Pancreas (tissue), 10 donors: ENCODE measurements at places on chromosomes 7 and 10. TPM values are rescaled to one million over a fixed set of nuclear protein-coding genes. Genes with fewer than 3 reads are reported as not detected.

DNA sequence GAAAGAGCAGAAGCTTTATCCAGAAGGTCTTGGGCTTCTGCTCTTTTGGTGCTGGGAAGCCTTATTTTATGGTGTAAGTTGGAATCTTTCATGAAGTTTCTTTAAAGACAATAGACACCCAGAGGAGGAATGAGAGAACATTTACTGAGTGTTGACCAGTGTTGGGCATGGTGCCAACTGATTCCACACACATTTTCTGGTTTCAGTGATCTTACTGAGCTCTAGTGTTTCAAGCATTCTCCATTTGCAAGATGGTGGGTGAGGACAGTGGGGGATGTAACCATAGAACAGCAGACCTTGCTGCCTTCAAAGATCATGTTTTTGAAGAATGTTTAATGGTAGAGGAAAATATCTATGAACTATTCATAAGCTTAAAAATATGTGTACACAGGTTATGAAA lies 114.6 kb downstream of the LRMDA start:
- DNase-seq: no peak

DNA sequence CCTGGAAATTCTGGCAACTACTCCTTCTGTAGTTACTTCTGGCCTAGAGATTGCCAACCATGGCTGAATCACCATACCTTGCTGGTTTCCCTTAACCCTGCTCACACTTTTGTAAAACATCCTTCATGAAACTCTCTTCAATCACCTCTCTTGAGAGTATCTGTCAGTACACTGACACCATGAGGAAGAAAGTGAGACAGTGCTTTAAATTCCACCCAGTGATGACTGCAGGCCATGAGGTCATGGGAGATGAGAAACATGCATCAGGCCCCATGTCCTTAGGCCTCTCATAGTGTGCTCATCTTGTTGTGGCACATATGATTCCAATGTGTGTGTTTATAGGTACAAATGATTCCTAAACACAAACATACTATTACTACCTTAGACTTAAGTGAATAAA lies 24.6 kb upstream of the NAMPT start:
- DNase-seq: no peak

DNA sequence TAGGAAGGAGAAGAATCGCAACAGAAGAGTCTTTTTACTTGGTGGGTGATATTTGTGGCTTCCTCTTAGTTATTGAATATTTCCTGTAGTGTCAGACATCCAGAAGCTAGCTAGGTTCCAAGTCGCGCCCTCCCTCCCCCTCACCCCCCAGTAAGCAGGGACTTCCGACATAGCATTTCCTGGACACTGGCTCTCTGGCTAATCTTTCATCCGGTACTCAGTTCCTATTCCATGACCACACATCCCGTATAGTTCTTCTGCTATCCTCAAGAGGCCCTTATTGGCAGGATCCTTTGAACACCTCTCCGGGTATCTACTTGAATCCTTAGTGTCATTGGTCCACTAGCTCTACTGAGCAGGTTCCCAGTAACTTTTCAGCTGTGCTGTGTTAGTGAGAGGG lies 167.8 kb downstream of the HDAC9 start:
- no peak for DNase-seq

DNA sequence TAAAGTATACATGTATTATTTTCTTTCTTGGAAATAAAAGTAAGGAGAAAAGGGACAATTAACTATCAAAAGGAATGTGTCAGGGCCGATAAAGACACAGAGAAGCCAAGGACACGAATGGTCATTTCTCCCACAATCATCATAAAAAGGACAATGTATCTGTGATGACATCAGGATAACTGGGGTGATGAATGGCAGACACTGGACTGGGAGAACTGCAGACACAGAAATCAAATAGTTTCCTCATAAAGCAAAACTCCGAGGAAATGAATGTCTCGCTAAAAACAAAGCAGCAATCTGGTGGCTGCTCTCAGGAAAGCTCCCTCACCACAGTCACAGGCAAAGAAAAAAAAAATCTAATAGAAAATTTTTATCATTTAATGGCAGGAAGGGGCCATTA lies 69.3 kb upstream of the NPY start:
- no peak for DNase-seq

GRCh38 chr10:97590748-97591495 lies 1.4 kb downstream of the C10orf62 start:
- DNase-seq: no peak

- no peak for DNase-seq
These were observed 40.4 kb downstream of the TMEM270 start for GRCh38 chr7:73901231-73901822.

DNA sequence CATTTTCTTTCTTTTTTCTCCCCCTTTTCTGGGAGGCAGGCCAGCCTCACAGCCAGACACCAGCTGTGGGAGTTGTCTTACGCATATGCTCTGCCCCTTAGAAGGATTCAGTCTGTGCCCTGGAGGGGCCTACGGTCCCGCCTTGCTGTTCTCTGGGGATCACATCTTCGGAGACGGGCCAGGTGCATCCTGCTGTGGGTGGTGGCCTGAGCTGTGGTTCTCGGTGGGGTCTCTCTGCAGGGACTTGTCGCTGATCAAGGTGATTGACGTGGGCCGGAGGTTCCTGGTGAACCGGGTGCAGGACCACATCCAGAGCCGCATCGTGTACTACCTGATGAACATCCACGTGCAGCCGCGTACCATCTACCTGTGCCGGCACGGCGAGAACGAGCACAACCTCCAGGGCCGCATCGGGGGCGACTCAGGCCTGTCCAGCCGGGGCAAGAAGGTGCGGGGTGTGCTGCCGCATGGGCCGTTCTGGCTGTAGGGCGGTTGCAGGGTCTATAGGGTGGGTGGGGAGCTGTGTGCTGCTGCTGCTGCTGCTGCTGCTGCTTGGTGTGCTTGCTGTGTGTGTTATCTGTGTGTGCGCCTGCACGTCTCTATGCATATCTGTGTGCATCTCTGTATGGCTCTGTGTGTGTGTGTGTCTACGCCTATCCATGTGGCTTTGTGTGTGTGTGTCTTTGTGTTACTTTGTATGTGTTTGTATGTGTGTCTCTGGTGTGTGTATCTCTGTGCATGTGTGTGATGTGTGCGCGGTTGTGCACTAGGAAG lies 17.9 kb downstream of the PFKFB3 start:
- DNase-seq: peak; percentile 49

GRCh38 chr7:81903115-81903514 lies 133.3 kb upstream of the HGF start:
- DNase-seq: no peak

DNA sequence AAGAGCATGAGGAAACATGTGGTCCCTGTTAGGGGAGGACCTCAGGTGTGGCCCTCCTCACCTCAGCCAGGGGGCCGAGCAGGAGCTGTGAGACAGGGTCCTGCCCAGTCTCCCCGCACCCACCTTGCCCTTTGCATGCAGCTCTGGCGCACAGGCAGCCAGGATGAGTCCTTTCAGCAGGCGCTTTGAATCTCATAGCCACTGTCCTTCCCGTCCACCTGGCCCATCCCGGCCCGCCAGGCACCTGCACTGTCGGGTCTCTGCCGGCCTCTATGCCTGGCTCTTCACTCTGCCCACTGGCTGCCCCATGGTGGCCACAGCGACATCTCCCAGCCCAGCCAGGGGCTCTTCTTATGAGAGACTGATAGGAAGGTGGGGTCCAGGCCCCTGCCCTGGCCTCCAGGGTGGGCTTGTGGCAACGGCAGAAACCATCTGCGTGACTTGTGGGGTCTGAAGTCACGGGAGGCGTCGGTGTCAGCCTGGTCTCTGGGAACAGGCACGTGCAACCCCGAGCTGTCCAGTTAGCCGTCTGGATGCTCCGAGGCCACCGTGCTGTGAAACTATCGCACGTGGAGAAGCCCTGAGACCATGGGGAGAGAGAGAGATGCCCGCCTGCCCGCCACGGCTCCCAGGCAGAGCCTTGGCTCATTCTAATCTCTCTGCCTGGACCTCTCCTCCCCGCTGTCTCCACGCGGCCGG lies 37.4 kb downstream of the FOXL3 start:
- no peak for DNase-seq

DNA sequence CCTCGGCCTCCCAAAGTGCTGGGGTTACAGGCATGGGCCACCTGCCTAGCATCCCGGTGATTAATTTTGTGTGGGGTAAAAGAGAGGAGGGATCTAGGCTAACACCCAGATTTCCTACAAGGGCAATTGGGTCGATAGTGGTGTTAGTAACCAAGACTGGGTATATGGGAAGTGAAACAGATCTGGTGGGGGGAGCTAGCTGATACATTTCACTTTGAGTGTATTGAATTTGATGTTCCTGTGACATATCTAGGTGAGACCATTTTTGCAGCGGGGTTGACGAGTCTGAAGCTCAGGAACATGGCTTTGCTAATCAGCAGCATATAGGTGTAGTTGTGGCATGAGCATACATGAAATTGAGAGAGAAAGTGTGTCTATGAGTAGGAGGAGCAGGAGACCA lies 12.0 kb downstream of the CLCN1 start:
- no peak for DNase-seq

DNA sequence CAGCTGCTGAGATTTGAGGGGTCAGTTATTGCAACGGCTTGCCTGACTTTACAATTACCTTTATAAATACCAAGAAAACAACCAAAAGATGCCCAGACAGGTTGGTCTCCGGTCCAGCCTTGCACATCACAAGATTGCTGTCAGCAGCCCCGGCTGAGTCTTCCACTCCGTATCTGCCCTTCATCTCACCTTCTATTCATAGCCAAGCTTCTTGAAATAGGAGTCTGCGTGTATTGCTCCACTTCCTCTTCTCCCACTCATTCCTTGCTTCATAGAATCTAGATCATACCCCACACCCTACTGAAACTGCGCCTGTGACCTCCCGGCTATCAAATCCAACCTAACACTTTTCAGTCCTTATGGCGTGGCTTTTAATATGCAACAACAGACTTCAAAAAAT lies 31.1 kb upstream of the USP6NL start:
- no peak for DNase-seq

- no peak for DNase-seq
These were observed 58.1 kb downstream of the HECW1 start for GRCh38 chr7:43170571-43170970.

GRCh38 chr7:147771344-147771743 lies 819.2 kb upstream of the C7orf33 start:
- DNase-seq: no peak

GRCh38 chr7:144814299-144814698 lies 21.6 kb downstream of the TPK1 start:
- no peak for DNase-seq

GRCh38 chr7:74656441-74656836 lies 1.1 kb upstream of the GTF2I start:
- DNase-seq: peak; percentile 47

GRCh38 chr10:112813866-112814591 lies 136.0 kb upstream of the TCF7L2 start:
- no peak for DNase-seq

DNA sequence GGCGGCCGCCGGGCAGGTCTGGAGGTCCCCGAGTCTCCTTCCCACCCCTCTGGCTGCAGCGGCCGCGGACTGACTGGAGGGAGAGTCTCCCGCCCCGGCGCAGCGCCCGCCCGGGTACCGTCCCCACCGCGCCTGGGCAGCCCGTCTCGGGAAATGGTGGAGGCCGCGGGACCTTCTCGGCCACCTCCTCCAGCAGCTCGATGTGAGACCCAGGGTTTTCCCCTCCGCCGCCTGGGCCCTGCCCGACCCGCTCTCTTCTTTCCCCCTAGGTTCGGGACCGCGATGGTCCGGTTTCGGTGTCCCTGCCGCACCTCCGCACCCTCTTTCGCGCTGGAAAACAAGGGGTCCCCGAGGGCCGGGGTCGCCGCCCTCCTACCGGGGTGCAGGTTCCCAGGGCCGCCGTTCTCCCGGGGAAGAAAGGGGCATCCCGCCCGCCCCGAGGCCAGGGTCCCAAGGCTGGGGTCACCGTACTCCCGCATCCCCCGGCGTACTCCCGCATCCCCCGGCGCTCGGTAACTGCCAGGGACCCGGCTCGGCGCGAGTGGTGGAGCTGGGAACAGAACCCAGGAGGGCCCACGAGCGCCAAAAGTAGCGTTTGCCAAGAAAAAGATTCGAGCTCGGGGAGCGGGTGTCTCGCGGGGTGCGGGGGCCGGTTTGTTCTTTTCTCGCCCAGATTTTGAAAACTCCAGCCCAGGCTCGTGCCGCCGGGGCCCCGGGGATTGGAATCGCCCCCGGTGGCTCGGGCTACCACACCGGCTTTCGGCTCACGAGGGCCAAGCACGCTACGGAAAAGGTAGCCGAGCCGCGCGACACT lies 3.4 kb downstream of the TNRC18 start:
- peak; percentile 59 for DNase-seq

- DNase-seq: no peak
These were observed 166.6 kb upstream of the MKLN1 start for GRCh38 chr7:131161103-131161502.

DNA sequence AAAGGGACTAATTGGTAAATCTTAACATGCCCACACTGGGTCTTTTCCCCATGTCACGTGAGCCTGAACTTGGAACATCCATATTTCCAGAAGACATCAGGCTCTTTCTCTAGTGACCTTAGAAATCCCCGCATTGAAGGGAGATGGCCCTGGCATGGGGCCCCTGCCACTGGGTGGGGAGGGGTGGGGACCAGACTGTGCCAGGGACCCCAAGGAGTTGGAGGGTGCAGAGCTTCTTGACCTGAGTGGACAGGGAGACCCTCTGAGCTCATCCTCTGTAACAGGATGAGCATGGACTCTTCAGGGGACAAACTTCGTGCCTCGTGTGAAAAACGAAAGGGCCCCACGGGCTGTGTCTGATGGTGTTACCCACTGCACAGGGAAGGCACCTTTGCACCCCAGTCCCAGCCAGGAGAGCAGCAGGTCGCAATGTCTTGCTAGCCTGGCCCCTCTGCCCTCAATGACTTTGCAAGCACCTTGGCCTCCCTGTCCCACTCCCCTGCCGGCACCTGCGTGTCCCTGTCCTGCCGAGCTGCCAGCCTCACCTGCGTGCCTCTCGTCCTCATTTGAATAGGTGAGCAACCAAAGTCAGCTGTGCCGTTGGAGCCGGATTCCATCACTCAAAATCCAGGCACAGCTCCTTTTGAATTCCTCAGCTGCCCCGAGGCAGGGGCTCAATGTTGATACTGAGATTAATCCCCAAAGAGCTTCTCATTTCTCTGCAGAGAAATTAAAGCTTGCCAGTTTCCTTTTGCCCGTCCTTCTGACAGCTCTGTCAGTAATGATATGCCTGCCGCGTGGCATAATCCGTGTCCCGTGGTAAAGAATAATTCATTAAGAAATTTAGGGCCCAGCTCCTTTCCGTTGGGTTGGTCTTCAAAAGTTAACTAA lies 234.9 kb downstream of the EBF3 start:
- DNase-seq: no peak

Gene NPTX2
- polyA plus RNA-seq: 47.7 TPM

Gene TCAF2
- 1.4 TPM for polyA plus RNA-seq

Gene NPC1L1
- polyA plus RNA-seq: 0.61 TPM

Gene AS3MT
- polyA plus RNA-seq: 11.4 TPM

Gene LRWD1
- polyA plus RNA-seq: 18.4 TPM

Gene PNLIPRP2
- polyA plus RNA-seq: 2,679 TPM
